ENCODE measurements at places on chromosomes 16 and 17.
A peak's percentile ranks its signal among the peaks of the same experiment; 100 is the strongest.

GRCh38 chr17:70307430-70308225, 138.3 kb downstream of the KCNJ2 start:
- no peak for DNase-seq

DNA sequence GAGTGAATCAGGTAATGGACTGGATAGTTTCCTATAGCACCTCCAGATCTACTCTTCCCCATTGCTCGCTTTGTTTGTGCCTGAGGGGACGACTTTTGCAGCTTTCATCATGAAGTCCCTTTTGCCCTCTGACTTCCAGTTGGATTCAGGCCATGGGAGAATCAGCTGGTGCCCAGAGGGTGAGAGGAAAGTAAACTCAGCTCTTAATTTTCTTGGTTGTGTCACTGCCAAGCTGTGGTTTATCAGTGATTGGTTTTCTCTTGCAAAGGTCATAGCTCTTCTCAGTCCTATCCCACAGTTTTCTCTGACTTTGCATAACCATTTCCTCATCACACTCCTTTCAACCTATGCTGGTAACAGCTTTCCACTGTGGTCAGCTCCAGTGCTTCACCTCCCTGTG, 200.1 kb downstream of the KCNJ2 start:
- DNase-seq: no peak

DNA sequence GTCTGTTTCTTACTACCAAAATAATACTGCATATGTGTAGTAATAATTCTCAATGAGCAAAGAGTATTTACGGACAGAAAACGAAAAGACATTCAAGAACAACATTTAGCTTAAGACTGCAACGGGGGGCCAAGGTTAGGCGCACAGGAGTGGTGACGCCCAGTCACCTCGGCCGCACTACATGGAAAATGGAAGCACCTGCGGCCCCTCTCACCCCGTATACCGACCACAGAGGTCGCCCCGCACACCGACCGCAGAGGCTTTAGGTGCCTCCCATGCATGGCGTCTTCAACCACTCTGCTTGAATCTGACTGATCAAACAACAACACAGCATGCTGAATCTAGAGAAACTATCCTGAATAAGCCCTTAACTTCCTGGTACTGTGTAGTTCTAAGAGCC, 26.4 kb downstream of the CCDC57 start:
- DNase-seq: no peak

- no peak for DNase-seq
Observed at GRCh38 chr17:45277992-45278391, 16.1 kb upstream of the SPATA32 start.

- DNase-seq: no peak
Observed at GRCh38 chr16:85514598-85515318, 98.4 kb upstream of the GSE1 start.

GRCh38 chr17:74945543-74945942, 9.8 kb downstream of the OTOP3 start:
- no peak for DNase-seq

DNA sequence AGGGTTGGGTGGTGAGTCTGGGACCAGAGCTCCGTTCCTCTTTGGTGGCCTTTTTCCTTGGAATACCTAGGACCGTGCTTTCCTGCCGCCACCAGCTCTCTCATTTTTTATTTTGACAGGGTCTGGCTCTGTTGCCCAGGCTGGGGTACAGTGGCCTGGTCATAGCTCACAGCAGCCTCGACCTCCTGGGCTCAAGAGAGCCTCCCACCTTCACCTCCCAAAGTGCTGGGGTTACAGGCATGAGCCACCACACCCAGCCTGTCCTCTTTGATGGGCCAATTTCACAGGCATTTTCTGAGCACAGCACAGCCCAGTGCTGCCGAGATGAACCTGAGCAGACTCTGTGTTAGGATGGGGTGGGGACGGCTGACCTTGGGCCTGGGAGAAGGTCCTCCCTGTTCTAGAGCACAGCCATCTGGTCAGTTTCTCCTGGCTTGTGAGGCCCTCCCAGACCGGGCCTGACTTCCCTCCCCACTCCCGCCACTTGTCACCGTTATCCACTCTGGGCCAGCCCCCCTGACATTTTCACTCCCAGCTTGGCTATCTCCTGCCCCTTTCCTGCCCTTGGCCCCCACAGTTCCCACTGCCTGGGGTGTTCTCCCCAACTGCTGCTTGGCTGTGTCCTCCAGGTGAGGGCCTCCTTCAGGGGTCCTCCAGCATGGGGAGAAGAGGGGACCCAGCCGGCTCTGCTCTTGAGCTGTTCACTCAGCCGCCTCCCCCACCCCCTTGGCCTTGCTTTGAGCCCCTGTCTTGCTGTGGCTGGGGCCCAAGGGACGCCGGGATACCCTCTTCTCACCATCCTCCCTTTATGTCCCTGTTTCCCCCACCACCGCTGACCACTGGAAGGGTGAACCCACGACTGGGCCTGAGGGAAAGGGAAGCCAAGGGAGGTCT, 5.0 kb downstream of the ADCY7 start:
- DNase-seq: no peak

GRCh38 chr17:48241131-48241591, 133.6 kb downstream of the SNX11 start:
- peak; percentile 52 for DNase-seq

GRCh38 chr16:89035669-89036570, 57.7 kb upstream of the ACSF3 start:
- no peak for DNase-seq

GRCh38 chr17:68600067-68600930, 868 bp downstream of the FAM20A start:
- DNase-seq: peak; percentile 12

DNA sequence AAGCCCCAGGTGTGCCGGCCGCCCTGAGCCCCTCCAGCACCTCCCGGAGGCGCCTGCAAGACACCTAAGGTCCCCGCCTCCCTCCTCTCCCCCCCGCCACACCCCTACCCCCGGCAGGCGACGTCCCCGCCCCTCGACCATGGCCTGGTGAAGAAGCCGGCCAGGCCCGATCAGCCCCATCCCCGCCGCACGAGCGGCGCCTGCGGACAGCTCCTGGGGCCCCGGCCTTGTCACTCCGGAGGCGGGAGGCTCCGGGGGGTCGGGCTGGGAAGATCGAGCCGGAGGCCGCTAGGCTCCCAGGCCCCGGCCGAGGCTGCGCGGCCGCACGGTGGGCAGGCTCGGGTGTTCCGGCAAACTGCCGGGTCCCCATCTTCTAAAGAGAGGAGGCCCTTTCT, 405 bp upstream of the ACE start:
- DNase-seq: no peak

- peak; percentile 96 for DNase-seq
Observed at GRCh38 chr16:29745853-29746345, at the start of gene C16orf54. C16orf54 (minus strand) TSS chr16:29745990; CDS start chr16:29744951, 1,039 bp downstream.

GRCh38 chr17:73777131-73777449, 132.8 kb upstream of the SDK2 start:
- DNase-seq: no peak

DNA sequence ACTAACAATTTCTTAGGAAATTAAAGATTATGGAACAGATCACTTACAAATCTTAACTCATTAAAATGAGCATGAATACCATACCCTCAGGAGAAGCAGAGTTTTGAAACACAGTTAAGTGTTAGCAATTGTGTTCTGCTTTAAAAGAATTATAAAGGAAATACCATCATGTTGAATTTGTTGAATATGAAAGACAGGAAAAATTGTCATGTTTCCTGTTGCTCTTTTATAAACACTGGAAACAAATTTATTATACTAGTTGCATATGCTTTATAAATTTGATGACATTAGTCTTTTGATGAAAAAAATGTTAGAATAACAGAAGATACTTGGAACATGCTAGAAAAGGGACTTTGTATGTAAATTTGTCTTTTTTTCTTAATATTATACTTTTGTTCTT, 59.7 kb downstream of the VMP1 start:
- DNase-seq: no peak

- DNase-seq: no peak
Observed at GRCh38 chr17:34680151-34680550, 100.8 kb downstream of the TMEM132E start.

GRCh38 chr16:66890799-66891198, 10.5 kb downstream of the PDP2 start:
- no peak for DNase-seq

DNA sequence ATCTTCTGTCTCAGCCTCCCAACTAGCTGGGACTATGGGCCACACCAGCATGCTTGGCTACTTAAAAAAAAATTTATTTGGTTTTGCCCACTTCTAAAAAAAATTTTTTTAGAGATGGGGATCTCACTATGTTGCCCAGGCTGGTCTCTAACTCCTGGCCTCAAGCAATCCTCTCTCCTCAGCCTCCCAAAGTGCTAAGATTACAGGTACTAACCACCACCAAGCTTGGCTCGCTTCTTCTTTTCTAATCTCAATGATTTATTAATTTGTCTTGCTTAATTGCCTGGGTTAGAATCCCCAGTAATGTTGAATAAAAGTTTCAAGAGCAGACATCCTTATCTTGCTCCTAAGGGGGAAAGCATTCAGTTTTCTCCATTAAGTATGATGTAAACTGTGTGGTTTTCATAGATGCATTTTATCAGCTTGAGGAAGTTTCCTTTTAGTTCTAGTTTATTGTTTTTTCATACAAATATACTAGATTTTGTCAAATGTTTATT, 65.8 kb upstream of the NACA2 start:
- no peak for DNase-seq

GRCh38 chr16:89801800-89802199, 14.6 kb downstream of the FANCA start:
- DNase-seq: no peak

- DNase-seq: no peak
Observed at GRCh38 chr16:67456391-67457081, 24.4 kb downstream of the ATP6V0D1 start.

- DNase-seq: no peak
Observed at GRCh38 chr16:88622866-88623265, 15.5 kb upstream of the IL17C start.

DNA sequence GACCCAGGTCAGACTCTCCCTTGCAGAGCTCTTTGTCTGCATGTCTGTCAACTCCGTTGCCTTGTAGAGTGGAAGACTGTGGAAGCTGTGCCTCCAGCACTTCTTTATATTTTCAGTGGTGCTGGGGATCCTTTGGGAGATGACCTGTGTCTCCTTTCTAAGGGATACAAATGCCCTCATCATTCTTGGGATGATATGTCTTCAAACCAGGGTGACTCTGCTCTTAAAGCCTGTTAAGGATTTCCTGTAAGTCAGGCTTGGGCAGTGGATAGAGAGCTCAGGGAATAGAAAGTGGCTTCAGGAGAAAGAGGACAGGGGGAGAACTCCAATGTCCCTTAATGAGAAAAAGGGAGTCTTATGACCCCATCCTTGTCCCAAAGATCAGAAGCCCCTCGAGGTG, 1.5 kb downstream of the HOXB3 start:
- no peak for DNase-seq

DNA sequence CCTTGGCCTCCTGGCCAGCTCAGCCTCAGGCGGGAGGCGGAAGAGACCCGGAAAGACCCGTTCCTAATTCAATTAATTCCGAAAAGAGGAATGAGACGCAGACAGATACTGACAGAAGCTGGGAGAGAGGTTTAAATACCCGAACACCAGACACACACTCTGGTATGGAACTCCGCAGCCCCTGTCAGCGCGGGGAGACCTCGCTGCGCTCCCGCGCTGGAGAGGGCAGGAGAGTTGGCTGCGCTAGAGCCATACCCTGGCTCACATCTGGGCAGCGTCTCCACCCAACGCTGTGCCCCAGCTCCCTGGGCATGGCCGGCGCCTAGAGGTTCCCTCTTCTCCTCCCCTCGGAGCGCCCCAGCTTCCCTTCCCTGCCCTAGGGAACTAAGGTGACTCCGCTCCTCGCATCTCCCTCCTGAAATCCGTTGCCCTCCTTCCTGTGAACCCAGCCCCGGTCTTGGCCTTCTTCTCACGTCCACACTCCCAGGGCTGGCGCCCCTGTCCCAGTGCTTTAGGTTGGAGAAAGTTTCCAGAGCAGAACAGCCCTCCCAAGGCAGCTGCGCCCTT, 8.0 kb downstream of the NEUROD2 start:
- no peak for DNase-seq

- DNase-seq: no peak
Observed at GRCh38 chr17:42058063-42058462, 7.7 kb upstream of the C17orf113 start.

DNA sequence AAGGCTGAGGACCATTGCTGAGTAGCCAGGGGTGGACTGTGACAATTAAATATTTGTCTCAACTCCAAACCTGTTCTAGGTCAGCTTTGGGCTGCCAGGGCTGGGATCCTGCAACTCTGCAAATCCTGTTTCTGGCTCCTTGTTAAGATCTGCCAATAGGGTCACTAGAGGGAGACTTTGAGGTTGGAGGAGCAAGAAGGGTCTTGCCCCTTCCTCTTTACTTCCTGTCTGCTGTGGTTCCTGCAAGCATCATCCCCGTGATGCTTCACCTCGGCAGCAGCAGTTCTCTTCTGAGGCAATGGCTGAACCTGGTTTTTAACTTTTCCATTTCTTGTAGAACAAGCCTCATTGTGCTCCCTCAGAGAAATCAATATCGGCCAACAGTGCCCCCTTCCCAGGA, 124.6 kb downstream of the IRX5 start:
- no peak for DNase-seq

DNA sequence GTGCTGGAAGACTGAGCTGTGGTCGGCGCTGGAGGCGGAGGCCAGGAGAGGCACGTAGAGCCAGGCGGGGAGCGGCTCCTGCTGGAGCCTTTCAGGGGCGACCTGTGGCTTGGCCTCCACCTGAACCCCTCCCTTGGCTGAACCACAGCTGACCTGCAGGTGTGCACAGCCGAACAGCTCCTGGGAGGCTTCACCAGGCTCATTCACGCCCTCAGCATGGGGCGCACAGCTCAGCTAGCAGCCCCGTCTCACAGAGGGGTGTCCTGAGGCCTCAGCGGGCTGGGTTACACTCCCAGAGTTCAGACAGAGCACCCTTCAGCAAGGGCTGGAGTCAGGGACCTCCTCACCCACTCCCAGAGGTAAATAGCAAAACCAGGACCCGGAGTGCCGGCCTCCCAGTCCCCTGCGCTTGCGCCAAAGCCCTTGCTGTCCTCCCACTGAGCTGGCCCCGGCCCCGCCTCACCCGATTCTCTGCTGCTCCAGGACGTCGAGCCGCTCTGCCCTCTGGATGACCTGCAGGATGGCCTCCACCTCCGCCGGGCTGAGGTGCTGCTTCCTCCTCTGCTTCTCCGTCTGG, 31.7 kb downstream of the RPH3AL start:
- no peak for DNase-seq

GRCh38 chr16:80014241-80014939, 413.9 kb upstream of the MAF start:
- DNase-seq: no peak

GRCh38 chr17:60383379-60383778, 8.6 kb downstream of the USP32 start:
- no peak for DNase-seq

DNA sequence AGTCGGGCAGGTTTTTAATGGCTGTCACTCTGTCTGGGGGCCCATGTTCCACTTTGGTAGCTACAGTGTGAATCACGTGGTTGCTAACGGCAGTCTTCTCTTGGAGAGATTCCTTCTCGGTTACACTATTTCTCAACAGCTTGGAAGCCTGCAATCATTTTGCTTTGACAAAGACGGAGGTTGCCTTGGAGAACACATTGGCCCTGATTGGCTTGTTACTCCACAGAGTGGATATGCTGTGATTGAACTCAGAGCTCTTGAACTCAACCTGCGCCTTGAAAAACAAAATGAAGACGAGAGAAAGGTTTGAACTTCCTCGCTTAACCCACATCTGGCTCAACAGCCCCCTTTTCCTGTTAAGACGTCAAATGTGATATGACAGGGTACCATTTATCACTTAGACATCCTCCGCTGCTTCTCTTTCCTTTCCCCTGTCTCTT, 218.9 kb downstream of the MAF start:
- DNase-seq: peak; percentile 49
